ENCODE measurements at places on chromosomes 3 and 15. TPM values are rescaled to one million over a fixed set of nuclear protein-coding genes. Genes with fewer than 3 reads are reported as not detected.

SCAMP5 gene
- 5.8 TPM for total RNA-seq

DNA sequence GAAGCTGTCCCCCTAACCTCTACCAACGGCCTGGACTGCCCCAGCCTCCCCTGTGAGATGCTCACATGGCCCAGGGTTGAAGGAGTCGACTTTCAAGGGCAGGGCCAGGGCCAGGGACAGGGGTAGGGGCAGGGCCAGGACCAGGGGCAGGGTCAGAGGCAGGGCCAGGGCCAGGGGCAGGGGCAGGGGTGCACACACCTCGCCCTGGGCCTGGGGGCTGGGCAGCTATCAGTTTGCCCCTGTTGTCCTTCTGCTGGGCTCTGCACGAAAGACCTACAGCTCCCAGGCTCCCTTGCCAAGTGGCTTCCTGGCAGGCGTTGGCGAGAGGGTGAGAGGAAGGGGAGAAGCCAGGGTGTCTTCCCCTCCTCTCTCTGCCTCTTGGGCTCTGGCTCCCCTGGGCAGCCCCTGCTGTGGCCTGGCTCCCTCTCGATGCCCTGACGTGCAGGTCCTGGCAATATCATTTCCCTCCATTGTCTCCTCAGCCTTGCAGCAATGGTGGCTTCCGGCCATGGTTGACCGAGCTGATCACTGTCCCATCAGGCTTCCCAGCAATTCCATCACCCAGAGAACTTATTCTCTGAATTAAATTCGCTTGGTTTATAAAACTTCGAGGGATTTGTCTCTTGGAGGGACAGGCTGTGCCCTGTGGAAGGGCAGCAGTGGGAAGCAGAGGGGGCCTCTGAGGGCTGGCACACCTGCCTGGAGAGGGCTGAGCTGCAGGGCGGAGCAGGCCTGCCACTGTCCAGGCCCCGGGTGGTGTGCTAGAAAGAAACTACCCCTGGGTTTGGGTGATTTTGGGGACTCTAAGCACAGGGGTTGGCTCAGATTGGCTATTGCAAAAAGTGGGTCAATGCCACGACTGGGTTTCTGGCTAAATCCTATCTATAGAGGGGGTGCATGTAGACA, 13.9 kb downstream of the PRR23E start:
- DNase-seq: no peak

SERPINI2 gene
- total RNA-seq: not detected

DNA sequence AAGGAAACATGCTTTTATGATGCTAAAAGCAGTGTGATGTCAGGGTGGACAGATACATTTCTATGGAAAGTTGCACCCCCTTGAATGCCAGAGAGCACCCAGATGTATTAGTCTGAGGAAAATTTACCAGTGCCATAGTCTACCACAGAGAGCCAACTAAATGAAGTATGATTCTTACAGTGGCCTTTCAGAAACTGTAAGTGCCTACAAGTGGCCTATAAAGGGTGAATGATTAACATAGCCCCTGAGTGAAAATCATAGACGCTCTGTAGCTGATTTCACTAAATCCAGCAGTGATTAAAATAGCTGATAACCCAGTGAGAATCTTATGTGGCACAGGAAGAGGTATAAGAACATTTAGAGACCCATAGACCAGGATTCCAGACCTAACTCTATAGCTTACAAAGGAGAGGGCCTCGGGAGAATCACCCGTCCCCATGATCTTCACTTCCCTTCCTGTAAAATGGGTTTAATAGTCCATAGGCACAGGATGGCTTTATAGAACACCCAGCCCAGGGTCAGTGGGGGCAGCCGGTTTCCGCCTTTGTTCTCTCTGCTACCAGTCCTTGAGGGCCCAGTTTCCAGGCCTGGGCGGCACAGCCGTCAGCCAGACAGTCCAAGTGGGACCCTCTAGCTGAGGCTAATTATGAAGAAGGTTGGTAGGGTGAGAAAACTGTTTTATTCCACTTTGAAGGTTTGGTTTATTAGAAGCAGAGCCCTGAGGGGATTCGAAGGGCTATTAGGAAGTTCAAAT, 35.5 kb upstream of the CACNA2D3 start:
- DNase-seq: no peak

- no peak for DNase-seq
These were observed 2.8 kb upstream of the COPG1 start for GRCh38 chr3:129246636-129247035.

- DNase-seq: peak; percentile 30
These were observed 118.4 kb downstream of the ADCY5 start for GRCh38 chr3:123330441-123330991.

- no peak for DNase-seq
These were observed 942.0 kb downstream of the SQOR start for GRCh38 chr15:46576646-46577395.

GRCh38 chr15:70196372-70197316, 98.9 kb upstream of the TLE3 start:
- DNase-seq: peak; percentile 67

- no peak for DNase-seq
These were observed 30.7 kb downstream of the PLA1A start for GRCh38 chr3:119628390-119628789.

- no peak for DNase-seq
These were observed 1710.1 kb downstream of the SI start for GRCh38 chr3:163368168-163368567.

DNA sequence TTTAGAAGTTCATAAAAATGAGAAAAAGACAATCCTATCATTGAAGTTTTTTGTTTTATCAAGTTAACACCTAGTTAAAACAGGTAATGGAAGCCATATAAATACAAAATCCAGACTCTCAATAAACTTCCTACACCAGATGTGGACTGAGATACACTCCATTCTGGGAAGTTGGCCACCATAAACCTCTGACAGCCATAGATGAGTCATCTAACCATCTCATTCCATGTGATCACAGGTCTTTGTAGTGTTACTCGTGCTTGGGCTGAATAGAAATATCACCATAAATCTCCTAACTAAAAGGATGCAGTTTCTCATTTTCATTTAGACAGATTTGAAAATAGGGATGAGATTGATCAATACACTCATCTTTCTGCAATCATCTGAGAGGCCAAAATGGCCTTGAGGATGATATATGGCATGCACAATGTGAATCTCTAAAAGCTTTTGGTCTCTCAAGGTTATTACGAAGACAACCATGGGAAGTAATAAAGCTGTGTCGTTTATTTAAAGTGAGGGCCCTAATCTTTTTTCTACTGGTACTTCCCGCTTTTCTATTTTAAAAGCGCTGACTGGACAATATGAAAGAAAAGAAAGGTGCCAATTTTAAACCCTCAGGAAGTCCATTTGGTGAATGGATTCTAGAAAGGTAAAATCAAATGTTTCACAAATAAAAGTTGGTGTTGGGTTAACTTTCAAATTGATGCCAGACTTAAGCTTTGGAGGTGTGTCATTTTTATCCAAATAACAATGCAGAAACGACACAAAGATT, 155.5 kb downstream of the POLR2M start:
- DNase-seq: no peak

EPHA3 gene
- 9.2 TPM for total RNA-seq

DNA sequence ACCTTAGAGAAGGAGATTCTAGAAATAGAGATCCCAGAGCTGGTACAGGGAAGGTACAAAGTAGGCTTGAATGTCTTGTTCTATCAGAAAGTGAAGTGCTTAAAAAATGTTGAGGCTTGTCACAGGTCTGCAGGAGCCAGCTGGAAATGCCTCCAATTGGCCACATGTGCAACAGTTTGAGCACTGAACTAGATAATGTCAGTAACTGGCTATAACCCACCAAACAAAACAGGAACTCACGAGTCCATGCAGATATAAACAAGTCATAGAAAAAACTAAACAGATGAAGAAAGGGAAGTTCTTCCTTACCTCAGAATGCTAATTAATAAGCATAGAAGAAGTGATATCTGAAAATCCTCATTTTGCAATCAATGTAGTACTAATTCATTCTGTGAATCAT, 11.9 kb upstream of the TF start:
- no peak for DNase-seq

TOPAZ1 gene
- total RNA-seq: not detected

DNA sequence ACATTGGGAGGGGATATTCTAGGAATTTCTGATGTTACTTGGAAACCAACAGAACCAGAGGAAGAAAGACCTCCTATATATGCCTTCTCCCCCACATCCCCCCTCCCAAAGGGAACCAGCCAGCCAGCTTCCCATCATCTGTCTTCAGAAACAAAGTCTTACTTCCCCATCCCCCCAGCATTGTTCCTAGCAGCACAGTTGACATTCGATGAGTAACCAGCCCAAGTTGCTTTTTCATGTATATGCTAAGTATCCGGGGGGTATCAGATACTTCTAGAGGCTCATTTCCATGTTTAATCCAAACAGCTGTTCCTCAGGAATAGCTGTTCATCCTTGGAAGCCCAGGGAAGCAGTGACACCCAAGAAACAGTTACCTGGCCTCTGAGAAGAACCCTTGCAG, 16.0 kb downstream of the RMDN3 start:
- no peak for DNase-seq

DNA sequence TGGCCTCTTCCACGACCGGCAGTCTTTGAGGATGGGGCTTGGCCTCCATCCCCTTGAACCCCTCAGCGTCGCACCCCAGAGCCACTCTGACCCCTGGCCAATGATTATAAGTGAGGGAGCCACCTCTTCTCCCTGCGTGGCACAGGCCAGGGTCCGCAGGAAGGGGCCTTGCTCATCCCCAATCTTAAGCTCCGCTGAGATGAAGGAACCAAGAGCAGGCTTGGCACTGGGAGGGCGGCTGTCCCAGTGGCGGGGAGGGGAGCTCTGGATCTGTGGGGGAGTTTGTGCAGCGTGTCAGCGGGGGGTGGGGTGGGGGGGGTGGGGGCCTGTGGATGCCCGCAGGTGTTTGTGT, 13.8 kb upstream of the ADPGK start:
- no peak for DNase-seq

- no peak for DNase-seq
These were observed 423.4 kb downstream of the ZIC1 start for GRCh38 chr3:147832611-147833010.
